Psoas muscle (tissue), 8 donors: ENCODE measurements at places on chromosomes 3 and 15. TPM values are rescaled to one million over a fixed set of nuclear protein-coding genes. Genes with fewer than 3 reads are reported as not detected.

Gene CLRN1
- not detected for total RNA-seq

Gene RASGRF1
- not detected for total RNA-seq

Gene CLDN11
- 2.3 TPM for total RNA-seq

Gene WHAMM
- 30.8 TPM for total RNA-seq

Gene CD80
- total RNA-seq, result not detected

Gene NR2E3
- total RNA-seq, result not detected

Gene GOLGA8Q
- total RNA-seq, result not detected

Gene CFAP91
- not detected for total RNA-seq

Gene DNAH1
- 3.5 TPM for total RNA-seq

Gene KLHL18
- total RNA-seq, result 68.7 TPM

Gene ANKRD34C
- not detected for total RNA-seq

Gene SYNM
- 348 TPM for total RNA-seq
